Stimulated activated CD4-positive, alpha-beta T cell treated with anti-CD3 and anti-CD28 coated beads, Interleukin-1b, Interleukin-23, amount 100 ng/mL, for 4 hours (primary cell): ENCODE measurements at places on chromosomes 6 and 20.

GRCh38 chr6:150766201-150766997 lies 99.1 kb upstream of the MTHFD1L start:
- DNase-seq = no peak

- DNase-seq = no peak
Observed at GRCh38 chr6:144153260-144153659, 2.9 kb downstream of the STX11 start.

DNA sequence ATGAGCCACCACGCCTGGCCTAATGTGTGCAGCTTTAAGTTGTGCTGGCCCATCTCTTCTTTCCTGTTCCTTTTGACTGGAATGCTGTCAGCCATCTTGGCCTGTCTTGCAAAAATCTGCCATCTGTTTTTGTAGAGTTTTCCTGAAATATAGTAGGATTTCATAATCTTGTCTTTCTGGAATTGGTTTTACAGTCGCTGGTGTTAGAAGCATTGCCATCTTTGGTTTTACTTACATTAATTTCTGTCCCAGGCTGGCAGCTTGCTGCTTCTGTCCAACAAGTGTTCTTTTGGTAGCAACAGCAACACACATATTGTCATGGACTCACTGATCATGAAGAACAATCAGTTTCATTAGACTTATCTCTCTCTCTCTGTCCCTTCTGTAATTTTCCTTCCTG lies 29.1 kb upstream of the TULP1 start:
- DNase-seq = no peak

DNA sequence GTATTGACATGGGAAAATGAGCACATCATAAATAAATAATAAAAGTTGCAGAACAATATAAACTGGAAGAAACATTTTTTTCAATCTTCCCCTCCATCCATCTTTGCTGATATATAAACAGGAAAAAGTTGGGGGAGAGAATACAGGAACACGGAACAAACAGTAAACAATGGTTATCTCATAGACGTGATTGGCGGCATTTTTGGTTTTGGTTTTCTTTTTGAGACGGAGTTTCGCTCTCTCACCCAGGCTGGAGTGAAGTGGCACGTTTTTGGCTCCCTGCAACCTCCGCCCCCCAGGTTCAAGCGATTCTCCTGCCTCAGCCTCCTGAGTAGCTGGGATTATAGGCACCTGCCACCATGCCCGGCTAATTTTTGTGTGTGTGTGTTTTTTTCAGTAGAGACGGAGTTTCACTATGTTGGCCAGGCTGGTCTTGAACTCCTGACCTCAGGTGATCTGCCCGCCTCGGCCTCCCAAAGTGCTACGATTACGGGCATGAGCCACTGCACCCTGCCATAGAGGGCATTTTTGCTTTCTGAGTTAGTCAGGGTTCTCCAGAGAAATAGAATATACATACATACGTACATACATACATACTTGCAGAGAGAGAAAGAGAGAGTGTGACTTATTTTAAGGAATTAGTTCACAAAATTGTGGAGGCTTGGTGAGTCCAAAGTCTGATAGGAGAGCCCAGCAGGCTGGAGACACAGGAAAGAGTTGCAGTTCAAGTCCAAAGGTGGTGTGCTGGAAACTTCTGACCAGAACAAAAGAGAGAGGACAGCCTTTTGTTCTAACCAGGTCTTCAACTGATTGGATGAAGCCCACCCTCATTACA lies 22.6 kb downstream of the GNL1 start:
- DNase-seq = no peak

- no peak for DNase-seq
Observed at GRCh38 chr20:13567663-13568062, 71.1 kb downstream of the TASP1 start.

- no peak for DNase-seq
Observed at GRCh38 chr20:41560970-41561369, 57.2 kb downstream of the CHD6 start.
